NCI-H1694 treated with DMSO at 0.1 percent for 48 hours (cell line): ENCODE measurements at places on chromosomes 7 and 10.
A peak's percentile ranks its signal among the peaks of the same experiment; 100 is the strongest.

GRCh38 chr7:70726951-70727378 is 405.0 kb upstream of the GALNT17 start:
- no peak for DNase-seq

DNA sequence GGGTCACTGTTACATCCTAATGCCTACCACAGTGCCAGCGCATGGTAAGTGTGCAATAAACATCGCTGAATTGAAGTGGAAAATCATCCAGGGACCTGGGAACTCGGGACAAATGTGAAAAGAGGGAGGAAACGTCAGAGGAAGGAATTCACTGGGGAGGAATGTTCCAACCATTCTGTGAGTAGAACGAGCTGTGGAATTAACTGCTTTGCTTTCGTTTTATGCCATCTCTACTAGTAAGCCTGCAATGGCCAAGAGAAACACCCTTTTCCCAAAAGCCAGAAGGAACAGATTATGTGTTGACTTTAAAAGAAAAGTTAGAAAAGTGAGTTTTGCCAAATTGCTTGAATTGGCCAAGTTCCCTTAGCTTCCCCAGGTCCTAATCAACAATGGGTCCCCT is 1044.9 kb downstream of the TYW1 start:
- DNase-seq, result no peak

DNA sequence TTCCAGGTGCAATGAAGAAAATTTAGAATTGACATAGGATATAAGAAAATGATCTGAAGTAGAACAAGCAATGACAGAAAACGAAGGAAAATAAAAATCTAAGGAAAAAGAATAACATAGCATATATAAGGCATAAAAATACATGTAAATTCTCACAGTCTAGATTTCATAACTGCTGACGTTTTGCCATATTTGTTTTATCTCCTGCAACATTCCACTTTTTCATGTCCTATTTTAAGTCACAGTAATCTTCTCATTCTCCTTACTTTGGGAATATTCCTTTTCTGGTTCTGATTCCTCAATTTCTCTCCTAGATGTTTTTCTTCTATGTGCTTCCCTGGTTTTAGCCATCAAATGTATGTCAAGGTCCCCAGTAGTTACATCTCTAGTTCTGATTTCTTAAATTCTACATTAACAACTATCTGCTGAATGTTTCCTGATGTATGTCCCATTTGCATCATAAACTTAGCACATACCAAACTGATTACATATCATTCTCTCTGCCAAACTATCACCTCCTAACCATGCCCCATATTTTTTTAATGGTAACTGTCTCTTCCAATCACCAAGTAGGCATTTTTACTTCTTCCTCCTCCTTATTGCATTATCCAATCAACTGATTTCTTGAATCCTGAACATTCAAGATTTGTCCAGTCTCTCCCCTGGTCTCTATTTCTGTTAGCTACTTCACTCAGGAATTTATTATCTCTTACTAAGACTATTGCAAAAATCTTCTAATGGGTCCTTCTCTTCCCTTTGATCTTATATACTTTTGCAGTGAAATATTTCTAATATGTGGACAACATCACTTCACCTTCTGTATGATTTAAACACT is 171.3 kb downstream of the DNAJC1 start:
- DNase-seq, result no peak

- no peak for DNase-seq
These were observed 93.6 kb downstream of the PRLHR start for GRCh38 chr10:118501637-118502440.

DNA sequence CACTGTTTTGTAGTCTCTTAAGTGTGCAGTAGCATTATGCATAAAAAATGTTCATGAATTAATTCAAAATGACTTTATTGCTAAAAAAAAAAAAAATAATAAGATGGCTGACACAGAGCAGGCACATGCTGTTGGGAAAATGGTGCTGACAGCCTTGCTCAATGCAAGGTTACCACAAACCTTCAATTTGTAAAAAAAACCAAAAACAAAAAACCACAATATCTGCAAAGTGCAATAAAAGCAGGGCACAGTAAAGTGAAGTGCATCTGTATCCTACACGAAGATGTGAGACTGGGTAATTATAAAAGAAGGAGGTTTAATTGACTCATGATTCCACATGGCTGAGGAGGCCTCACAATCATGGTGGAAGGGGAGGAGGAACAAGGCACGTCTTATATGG is 185.8 kb downstream of the USP6NL start:
- DNase-seq, result no peak

- no peak for DNase-seq
These were observed 386.7 kb downstream of the PHTF2 start for GRCh38 chr7:78185149-78185745.

DNA sequence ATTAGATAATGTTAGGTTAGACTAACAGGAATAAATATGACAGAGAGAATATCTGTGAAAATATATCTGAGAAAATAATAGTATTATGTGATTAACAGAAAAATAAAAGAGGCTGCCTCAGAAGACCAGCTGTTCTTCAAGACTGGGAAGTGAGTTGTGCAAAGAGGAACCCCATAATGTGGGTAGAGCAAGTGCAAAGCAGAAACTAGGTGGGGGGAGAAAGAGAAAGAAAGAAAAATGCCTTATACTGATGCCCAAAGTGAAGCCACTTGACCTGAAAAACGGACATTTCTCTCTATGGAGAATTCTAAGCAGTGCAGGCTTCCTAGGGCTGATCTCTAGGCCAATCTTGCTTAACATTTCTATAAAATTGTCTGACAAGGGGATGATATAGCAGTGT is 3.8 kb downstream of the NEBL start:
- no peak for DNase-seq

GRCh38 chr10:6607778-6608177 is 27.7 kb upstream of the PRKCQ start:
- no peak for DNase-seq

- DNase-seq, result no peak
These were observed 209.5 kb upstream of the KCTD7 start for GRCh38 chr7:66419210-66419609.

DNA sequence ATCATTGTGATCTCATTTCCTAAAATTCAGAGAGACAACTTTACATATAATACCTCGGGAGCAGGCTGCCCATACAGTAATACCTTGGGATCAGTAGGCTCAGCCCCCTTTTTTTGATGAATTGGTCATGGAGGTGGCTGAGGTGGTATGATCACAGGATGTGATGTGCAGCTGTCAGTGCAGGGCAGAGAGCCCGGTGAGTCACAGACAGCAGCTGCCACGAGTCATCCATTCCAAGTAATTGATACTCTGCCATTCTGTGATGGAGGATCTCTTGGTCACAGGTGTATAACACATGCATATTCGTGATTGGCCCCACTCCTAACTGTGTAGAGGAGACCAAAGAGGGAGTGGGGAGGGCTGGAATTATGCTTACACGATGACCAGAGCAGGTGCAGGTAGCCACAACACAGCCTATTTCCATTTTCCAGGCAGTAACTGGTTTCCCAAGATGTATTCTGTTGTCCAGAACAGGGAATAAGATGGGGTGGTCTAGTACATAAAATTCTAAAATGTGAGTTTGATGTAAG is 14.1 kb downstream of the NRCAM start:
- DNase-seq, result peak; percentile 47

DNA sequence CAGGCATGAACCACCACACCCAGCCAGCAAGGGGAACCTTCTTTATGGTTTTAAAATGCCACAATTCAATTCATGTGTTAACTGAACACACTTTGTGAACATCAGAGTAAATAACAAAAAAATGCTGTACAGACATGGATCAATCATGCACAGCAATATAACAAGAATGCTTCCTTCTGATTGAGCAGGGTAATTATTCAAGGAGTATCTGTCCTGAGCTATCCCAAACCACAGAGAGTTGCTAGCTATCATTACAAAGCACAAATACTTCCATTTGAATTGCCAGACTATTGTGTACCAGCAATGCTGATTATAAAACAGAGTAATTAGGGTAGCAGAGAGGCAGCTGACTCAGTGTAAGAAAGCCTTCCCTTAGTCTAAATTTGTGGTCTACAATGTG is 11.3 kb upstream of the RHOBTB1 start:
- no peak for DNase-seq

- peak; percentile 44 for DNase-seq
These were observed 511 bp upstream of the NRP1 start for GRCh38 chr10:33334805-33335550.

DNA sequence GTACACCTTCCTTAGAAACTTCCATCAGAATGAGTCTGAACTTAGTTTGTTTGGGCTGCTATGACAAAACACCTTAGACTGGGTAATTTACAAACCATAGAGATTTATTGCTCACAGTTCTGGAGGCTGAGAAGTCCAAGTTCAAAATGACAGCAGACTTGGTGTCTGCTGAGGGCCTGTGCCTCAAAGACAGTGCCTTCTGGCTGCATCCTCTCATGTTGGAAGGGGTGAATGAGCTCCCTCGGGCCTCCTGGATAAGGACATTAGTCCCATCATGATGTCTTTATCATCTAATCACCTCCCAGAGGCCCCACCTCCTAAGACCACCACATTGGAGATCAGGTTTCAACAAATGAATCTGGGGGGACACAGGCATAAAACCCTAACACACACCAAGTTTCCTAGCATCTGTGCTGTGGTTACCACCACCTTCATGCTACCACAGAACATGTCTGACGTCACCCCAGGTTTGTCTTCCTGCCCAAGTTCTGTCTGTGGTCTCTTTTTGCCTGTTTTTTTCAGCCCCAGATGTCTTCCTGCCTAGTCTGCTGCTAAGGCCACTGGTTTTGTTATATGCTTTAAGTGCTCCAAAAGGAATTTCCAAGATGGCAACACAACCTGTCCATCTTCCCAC is 150.9 kb upstream of the COBL start:
- DNase-seq, result no peak

GRCh38 chr10:70441161-70441894 is at the start of gene NODAL:
Gene NODAL (minus strand): TSS chr10:70441681. CDS start chr10:70441667, 14 bp downstream.
- DNase-seq, result no peak

DNA sequence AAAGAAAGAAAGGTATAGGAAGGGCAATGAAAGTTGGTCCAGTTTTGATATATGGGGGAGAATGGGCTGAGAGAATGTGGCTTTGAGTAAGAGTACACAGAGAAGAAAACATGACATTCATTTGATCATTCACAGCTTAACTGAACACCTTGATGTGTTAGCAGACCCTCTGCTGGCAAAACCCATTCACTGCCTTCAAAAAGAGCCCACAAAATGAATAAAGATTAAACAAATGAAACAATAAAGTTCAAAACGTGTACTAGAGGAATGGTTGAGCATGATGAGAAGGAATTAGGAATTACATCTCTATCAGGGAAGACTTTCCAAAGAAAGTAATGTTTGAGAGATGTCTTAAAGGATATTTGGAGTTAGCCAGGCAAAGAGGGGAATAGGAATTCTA is 2.1 kb downstream of the WEE2 start:
- no peak for DNase-seq

GRCh38 chr10:112640638-112641037 is 193.6 kb downstream of the VTI1A start:
- no peak for DNase-seq

DNA sequence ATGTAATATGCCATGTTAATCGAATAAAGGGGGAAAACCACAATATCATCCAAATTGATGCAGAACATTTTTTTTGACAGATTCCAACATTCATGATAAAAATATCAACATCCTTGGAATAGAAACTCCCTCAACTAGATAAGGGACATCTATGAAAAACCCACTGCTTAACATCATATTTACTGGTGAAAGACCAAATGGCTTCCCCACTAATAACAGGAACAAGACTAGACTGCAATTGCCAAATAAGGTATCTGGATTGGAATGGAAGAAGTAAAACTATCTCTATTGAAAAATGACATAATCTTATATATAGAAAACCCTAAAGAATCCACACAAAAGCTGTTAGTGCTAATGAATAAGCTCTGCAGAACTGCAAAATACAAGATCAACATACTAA is 27.8 kb downstream of the SMURF1 start:
- DNase-seq, result no peak

DNA sequence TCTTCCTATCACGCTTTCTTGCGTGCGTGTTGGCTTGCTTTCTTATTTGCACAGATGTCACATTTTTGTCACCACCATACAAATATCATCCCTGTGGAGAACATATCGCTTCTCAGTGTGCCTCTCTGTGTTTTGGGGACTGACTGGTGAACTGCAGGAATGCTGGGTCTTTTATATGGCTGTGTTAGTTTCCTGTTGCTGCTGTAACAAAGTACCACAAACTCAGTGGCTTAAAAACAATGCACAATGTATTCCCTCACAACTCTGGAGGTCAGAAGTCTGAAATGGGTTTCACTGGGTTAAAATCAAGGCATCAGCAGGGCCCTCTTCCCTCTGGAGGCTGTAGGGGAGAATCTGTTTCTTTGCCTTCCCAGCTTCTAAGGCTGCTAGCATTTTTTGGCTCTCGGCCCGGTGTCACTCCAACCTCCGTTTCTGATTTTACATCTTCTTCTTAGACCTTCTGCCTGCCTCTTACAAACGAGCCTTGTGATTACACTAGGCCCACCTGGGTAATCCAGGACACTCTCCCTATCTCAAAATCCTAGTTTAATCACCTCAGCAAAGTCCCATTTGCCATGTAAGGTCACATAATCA is 82.0 kb downstream of the LRMDA start:
- DNase-seq, result peak; percentile 30

- DNase-seq, result peak; percentile 37
These were observed at the start of gene TRRAP for GRCh38 chr7:98878365-98879197. Gene TRRAP (plus strand): TSS chr7:98878532. CDS start chr7:98881151, 2,619 bp downstream.

GRCh38 chr7:123557016-123557397 is 611 bp downstream of the NDUFA5 start:
- no peak for DNase-seq

GRCh38 chr7:132666071-132666773 is 90.0 kb upstream of the PLXNA4 start:
- DNase-seq, result no peak

GRCh38 chr10:7551950-7552716 is 114.6 kb downstream of the ITIH5 start:
- DNase-seq, result no peak

DNA sequence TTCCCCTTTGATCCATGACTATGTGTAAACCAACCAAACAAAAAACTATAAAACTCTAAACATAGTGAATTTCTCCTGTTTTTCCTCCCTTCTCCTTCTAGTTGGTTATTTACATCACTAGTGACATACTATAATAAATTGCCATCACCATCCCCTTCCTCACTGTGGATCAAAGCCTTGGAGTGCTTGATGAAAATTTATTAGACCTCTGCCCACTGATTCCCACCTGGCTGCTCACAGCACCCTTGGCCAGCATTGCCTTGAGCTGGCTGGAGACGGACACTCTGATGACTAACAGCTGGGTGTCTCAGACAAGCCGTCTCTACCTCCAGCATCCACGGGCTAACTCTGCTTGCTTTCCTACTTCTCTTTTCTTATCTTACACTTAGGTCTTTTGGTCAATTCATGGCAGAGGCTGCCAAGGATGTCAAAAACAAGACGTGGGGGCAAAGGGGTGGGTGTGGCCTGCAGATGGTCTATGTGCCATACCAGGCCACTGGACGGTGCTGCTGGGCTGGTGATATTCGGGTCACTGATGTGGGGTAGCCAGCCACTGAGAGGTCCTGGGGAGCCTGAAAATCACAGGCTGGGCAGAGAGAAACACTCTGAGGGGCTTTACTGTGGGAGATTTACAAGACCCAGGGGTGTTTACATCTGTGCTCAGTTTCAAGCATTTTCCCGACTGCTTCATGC is 207.8 kb downstream of the TAX1BP1 start:
- DNase-seq, result no peak

- no peak for DNase-seq
These were observed 129.2 kb downstream of the BBS9 start for GRCh38 chr7:33258491-33258951.

GRCh38 chr7:522951-523314 is 3.3 kb upstream of the PDGFA start:
- no peak for DNase-seq
